ENCODE measurements at places on chromosomes 16 and 17.

- DNase-seq = no peak
Measured at GRCh38 chr16:57307365-57307764, 22.9 kb upstream of the PLLP start.

DNA sequence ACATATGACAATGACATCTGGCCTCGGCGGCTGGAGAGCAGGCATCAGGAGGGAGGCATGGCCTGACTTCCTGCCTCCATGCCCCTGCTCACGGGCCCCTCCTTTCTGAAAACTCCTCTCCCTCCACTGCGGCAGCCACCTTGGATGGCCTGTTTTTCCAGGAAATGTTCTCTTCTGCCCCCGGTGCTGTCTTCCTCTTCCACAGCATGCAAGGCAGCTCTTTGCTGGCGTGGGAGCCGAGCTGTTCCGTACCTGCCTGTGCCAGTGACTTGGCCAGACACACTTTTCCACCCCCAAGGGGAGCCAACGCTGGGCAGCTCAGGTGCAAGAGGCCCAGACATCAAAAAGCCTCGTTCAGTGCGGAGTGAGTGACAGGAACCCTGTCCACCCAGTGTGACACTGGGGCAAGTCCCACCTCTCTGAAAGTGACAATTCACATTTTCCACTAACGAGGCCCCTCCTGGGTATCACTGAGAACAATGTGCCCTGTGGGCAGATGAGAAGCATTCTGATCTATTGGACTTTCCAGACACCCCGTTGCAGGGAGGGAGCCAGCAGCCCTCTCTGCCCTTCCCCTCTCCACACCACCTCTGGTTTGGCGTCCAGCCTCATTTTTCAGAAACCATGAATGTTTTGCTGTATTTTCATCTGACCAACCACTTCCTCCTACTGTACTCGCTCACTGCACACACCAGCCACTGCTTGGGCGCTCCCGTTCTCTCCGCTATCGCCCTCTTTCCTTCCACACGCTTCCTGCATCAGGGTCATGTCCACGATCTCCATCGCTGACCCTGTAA, 31.2 kb downstream of the NSMCE1 start:
- DNase-seq = no peak

- DNase-seq = no peak
Measured at GRCh38 chr17:73669771-73670170, 25.5 kb upstream of the SDK2 start.

- no peak for DNase-seq
Measured at GRCh38 chr17:57666201-57666870, 78.8 kb downstream of the CCDC182 start.

DNA sequence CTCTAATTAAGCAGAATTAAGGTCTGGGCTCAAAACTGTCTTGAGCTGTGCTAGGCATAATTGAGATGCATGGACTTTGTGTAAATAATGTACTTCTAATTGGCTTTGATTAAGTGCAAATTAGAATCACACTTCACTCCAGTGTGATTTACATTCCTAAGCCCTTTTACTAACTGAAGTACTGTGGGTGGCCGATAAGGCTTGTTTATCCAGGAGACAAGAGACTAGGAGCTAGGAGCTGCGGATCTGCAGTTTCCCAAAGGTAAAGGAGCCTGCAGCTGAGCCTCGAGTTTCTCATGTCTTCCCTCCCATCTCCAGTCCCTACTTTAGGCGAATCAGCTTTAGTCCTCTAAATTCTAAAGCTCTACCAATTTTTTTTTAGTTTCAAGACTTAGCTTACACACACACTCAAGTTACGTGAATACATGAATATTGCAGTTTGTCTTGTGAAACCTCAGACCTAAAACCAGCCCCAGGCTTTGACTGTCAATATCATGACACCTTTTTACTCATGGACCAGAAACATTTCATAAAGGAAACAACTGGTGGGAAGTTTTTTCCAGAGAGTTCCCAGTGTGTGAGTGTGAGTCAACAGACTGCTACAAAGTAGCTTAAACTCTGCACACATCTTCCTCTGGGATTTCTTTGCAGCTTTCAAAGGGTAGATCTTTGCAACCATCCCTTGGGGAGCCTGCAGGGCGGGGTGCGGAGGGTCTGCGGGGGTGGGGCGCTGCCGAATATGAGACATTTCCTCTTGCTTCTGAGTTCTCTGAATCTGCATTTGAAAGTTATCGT, 113.9 kb upstream of the TBX2 start:
- DNase-seq = no peak

GRCh38 chr17:67335245-67335835, 31.0 kb downstream of the PSMD12 start:
- no peak for DNase-seq

- no peak for DNase-seq
Measured at GRCh38 chr17:19660219-19660870, 11.8 kb downstream of the ALDH3A2 start.

GRCh38 chr17:82950525-82951102, 110.8 kb upstream of the ZNF750 start:
- no peak for DNase-seq

DNA sequence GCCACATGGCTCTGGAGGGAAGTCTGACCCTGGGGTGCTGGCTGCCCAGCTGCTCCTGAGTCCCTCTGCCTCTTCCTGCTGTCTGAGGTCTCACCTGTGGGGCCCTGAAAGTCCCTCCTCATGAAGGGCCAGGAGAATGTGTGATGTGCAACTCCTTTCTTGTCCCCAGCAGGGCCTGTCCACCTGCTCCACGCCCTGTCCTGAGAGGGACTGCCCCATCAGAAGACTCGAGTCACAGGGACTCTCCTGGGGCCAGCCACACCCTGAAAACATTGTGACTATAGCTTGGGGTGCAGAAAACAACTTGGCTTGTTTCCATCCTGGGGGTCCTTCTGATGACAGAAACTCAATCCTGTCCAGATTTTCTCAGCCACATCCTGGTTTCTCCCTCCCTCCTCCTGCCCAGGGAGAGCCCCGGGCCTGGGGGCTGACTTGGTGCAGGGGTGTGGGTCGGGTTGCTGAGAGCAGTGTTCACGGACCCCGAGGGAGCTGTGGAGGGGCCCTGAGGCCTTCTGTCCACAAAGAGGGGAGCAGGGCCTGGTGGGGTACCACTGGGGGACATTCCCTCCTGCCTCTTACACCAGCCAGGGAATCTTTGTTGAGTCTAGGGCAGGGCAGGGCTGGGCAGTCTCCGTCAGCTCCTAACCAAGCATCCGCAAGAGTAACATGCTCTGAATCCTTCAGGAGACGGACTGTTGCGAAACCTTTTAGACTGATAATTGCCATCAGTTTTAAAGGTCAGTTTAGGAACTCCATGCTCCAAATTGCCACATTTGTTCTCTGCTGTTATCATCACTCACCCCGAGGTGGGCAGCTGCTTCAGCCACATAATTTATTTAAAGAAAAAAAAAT, 45.9 kb downstream of the NT5M start:
- no peak for DNase-seq

GRCh38 chr17:76700617-76701470, 9.9 kb downstream of the MXRA7 start:
- no peak for DNase-seq

DNA sequence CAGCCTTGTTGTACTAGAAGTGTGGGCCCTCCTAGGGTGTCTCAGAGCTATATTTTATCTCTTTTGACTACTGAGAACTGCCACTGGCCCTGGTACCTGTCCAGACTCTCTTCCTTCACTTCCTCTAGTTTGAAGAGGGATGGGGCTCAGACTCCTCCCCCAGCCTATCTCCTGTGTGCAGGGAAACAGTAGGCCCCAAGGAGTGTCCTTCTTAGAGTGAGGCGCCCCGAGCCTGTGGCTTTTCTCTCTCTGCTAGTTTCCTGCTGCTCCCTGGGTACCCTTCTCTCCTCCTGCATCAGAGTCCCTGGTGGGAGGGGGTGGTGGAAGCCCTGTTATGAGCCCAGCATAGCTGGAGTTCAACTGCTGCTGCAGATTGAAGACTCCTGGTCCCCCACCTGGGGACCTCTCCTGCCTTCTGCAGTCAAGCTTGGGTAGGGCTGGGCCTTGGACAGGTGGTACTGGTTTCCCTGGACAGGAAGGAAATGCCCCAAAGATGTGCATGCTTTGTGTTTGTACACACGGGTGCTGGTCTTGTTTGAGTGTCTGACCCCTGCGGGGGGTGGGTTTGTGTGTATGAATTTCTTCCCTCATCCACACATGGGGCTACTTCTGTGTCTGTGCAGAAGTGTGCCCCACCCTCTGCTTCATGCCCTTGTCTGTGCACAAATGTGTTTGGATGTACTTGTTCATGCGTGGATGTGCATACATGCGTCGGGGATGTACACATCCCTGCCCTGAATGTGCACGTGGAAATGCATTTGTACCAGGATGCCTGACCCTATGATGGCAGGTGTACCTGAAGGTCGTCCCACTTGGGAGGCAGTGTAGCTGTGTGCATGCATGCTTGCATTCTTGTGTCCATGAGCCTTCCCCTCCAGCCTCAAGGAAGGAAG, 6.9 kb downstream of the RARA start:
- DNase-seq = no peak

- no peak for DNase-seq
Measured at GRCh38 chr16:11128211-11129141, 127.5 kb downstream of the SOCS1 start.

DNA sequence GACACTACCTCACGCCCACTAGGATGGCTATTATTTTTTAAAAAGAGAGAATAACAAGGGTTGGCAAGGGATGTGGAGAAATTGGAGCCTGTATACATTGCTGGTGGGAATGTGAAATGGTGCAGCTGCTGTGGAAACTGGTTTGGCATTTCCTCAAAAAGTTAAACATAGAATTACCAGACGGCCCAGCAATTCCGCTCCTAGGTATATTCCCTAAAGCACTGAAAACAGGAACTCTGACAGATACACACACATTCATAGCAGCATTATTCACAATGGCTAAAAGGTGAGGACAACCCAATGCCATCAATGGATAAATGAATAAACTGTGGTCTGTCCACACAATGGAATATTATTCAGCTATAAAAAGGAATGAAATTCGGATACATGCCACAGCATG, 60.3 kb upstream of the CBX4 start:
- no peak for DNase-seq

- DNase-seq = no peak
Measured at GRCh38 chr16:6309271-6309670, 1023.4 kb upstream of the RBFOX1 start.

DNA sequence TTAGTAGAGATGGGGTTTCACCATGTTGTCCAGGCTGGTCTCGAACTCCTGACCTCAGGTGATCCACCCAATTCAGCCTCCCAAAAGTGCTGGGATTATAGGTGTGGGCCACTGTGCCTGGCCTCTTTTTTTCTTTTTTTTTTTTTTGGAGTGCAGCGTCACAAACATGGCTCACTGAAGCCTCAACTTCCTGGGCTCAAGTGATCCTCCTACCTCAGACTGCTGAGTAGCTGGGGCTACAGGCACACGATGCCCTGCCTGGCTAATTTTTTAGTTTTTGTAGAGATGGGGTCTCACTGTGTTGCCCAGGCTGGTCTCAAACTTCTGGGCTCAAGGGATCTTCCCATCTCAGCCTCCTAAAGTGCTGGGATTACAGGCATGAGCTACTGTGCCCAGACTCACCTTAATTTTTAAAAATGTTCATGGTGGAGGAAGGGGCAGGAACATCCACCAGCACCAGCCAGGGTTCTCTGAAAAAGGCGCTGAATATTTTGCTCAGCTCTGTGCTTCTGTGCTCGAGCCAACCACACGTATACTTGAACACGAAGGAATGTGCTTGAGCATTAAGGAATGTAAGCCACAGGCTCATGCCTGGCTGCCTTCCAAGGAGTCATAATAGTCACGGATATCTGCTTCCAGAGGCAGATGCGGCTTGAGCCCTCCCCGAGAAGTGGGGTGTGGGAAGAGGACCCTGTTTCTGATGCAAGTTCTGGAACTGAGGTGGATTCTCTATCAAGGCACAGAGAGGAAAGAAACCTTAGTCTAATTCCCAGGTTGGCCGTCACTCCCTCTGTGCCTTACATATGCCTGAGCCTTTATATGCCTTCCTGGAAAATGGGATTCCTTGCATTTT, 65.5 kb upstream of the CREBBP start:
- no peak for DNase-seq

DNA sequence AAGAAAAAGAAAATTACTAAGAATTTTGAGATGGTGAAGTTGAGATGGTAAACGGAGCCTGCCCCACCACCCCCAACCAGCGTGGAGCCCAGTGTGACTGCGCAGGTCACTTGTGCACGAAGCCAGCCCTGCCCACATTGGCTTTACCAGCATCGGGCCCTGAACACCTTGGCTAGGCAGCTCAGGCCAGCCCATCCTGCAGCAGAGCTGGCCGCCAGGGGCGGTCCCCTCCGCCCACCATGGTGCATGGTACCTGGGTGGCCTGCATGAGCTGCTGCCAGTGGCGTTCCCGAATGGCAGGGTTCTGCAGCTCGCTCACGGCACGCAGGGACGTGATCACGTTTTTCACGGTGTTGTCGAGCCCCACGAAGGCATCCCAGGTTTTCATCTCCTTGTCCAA, 62.7 kb downstream of the DNAH17 start:
- no peak for DNase-seq

DNA sequence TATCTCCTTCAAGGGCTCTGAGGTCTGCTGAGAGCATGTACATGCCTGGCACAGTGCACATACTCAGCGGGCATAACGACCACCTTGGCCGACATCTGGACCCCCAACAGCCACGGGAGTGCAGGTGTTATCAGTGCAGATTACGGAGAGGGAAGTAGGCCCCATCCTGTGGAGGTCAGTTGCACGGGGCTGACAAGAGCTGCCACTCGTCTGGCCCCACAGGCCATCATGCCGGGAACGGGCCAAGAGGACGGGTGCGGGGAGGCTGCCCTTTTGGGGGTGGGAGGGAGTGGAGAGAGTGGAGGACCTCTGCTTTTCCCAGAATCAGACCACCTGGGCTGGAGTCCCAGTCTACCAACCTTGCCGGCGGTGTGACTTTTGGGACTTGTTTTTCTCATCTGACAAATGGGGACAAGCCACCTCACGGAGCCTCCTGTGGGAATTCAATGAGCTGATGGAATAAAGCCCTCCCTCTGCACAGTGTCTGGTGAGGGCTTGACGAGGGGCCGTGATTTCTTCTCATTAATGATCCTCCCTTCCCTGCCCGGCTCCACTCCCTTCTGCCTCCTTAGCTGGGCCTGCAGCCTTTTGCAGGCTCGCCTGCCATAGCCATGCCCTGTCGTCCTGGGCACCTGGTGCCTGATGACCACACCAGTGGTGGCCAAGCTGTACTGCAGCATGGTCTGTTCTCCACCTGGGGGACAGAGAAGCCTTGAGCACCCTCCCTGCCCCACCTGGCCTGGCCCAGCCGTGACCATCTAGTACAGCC, 4.6 kb downstream of the PRSS33 start:
- no peak for DNase-seq

- DNase-seq = no peak
Measured at GRCh38 chr17:49659661-49660382, 18.1 kb downstream of the SPOP start.

Measured in cerebellar nuclear complex (tissue), 1 donor.